ENCODE measurements at places on chromosomes 1 and 21.

- DNase-seq, result no peak
These were observed 124.7 kb downstream of the SYT2 start for GRCh38 chr1:202585590-202585933.

DNA sequence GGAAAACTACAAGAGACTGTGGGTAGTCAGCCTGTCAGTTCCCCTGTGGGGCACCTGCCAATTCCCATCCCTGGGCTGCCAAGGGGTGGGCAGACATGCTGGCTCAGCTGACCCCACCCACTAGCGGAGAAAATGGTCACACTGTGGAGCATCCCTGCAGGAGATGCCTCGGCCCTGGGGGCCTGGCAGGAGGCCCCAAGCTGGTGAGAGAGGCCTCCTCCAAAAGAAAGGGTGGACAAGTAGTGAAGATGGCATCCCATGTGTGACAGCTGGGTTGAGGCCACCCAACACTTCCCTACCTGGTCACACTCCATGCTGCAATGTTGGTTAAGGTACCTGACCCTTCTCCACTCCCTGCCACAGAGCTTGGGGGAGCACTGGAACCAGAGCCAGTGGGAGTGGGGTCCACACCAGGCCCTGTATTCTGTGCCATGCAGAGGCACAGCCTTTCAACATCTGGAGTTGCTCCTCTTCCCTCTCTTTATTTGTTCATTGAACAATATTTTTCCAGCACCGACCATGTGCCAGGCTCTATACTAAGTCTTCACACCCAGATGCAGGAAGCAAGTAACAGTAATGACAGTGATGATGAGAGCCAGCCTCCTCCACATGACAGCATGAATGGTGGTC lies 59.5 kb downstream of the KLHDC7A start:
- no peak for DNase-seq

DNA sequence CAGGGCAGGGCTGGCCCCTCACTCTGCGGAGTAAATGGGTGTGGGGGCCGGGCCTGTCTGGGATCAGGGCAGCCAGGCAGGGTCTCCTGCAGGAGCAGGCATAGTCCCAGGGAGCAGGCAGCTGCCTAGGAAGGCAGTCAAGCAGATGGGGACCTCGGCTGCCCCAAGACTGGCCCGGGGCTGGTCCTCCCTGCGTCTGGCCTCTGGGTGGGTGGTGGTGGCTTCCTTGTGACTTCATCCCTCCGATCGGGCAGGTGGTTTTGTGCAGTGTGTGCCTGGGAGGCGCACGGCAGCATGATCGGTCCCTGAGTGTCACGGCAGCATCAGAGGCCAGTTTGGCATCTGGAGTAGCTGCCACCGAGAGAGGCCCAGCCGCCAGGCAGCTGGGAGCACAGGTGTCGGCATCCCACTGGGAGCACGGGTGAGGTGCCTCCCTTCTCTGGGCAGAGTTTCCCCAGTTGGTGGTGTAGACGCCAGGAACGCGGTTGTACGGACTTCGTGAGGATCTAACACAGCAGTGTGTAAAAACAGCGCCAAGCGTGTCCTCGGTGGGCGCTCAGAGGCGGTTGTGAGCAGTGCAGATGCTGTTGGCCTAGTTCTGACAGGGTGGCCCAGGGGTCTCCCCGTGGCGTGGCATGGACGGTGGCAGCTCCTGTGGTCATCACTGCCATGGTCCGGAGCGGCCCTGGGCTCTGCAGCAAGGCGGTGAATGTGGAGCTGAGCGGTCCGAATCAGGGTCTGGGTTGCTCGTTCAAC lies 45.9 kb downstream of the PRKCZ start:
- DNase-seq, result no peak

DNA sequence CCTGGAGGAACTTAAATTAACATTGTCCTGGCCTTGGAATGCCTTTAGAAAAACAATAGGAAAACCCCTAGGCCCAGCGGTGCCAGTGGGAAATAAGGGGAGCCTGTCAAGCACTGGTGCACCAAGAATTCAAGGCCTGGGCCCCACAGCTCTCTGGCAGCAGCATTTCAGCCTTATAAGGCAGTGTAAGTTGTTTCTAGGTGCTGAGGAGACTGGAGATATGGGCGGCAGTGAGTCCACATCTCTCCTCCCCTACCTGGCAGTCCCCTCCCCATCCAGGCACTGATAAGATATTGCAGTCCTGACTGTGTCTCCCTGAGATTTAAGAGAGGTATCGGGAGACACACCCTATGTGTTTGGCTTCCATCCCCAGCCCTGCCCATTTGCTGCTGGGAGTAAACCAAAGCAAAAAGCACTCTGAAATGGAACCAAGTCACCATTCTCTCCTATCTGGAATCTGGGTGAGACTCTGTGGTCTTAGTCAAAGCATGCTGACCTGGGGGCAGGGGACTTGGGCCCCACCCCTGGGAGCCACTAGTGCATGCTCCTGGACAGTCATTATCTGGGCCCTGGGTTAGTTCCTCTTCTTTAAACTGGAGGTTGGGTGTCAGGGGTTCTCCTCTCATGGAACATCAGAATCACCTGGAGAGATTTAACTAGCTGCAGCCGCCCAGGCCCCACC lies 30.5 kb downstream of the DEGS1 start:
- DNase-seq, result peak; percentile 27

DNA sequence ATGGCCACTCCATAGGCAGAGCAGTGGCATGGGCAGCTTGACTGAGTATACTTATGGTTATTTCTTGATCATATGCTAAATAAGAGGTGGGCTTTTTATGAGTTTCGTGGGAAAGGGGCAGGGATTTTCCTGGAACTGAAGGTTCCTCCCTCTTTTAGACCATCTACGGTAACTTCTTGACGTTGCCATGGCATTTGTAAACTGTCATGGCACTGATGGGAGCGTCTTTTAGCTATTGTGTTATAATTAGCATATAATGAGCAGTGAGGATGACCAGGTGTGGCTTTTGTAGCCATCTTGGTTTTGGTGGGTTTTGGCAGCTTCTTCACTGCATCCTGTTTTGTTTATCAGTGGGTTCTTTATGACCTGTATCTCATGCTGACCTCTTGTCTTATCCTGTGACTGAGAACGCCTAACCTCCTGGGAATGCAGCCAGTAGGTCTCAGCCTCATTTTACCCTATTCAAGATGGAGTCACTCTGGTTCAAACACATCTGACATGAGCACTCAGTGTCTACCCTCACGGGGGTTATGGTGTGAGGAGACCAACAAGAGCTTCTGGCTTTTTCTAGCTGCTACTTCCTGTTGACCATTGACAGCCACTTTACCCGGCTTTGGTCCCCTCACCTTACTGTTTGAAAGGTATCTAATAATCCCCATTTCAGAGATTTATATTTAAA lies 71.7 kb downstream of the GALNT2 start:
- no peak for DNase-seq

GRCh38 chr1:204102739-204103430 lies 30.0 kb downstream of the SOX13 start:
- no peak for DNase-seq

GRCh38 chr1:241356519-241357365 lies at the start of gene RGS7:
TSS of gene RGS7 (minus strand) at chr1:241357205.
- DNase-seq, result peak; percentile 81

DNA sequence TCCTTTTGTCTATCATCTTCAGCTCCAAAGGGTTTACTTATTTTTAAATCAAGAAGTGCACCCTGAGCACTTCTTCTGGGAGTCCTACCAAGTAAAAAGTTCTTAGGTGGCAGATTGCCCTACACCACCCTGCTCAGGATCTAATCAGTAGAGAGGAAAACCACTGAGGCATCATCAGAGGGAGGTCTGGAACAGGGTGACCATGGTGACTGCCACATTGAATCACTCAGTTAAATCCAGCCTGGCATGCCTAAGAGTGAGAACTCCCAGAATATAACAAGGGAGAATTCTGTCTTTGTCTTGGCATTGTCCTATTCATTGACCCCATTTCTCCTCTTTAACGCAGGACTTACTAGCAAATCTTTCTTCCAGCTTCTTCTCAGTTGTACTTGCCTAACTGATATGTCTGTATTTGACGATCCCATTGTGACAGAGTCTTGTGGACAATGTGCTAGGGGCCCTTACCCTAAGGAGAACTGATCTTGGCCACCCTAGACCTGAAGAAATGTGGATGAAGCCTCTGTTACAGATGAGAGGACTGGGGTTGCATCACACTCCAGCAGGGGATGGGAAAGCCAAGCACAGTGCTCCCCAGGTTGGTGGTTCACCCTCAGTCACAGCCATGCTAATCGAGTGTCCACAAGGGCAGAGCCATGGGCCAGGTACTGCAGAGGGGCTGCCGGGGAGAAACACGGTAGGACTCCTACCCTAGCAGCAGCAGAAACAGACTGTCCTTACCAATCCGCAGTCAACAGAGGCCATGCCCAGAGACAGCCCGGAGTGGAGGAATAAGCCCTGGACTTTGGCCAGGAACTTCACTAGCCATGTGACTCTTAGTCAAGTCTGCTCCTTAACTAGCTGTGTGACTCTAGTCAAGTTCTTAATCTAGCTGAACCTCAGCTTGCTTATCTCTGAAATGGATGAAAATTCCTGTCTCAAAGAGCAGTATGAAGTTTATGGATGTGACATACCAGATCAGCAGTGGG lies 15.4 kb downstream of the PKP1 start:
- no peak for DNase-seq

DNA sequence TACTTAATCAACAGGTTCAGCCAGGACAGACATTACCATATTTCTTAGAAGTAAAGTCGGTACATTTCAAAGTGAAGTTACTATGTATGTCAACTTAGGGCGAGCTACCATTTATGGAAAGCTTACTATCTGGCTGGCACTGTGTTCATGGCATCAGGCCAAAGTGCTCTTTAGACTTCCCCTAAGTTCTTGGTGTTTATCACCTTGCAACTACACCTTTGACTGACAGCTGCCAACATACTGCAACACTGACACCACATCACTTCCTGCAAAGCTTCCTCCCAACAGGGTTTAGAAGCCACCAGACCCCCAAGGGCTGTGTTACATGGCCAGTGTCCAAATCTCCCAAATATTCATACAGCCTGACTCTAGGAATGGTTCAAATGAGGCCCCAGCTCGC lies 61.0 kb downstream of the TIAM1 start:
- DNase-seq, result no peak

GRCh38 chr1:111973150-111973790 lies 16.2 kb downstream of the KCND3 start:
- DNase-seq, result no peak

DNA sequence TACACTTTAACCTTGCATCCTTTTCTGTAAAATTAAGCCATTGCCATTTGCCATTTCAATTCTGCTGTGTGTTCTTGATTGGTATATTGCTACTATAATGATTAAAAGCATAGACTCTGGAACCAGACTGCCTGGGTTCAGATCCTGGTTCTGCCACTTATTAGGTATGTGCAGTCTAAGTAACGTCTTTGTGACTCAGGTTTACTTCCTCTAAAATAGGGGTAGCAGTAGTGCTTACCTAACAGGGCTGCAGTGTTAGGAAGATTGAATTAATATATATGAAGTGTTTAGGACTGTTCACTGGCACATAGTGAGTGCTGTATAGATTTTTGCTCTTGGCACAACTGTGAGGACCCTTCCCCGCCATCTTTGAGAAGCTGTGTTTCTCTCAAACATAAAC lies 4.4 kb downstream of the CDC42 start:
- no peak for DNase-seq

GRCh38 chr1:54600947-54601721 lies 22.2 kb downstream of the FAM151A start:
- no peak for DNase-seq

DNA sequence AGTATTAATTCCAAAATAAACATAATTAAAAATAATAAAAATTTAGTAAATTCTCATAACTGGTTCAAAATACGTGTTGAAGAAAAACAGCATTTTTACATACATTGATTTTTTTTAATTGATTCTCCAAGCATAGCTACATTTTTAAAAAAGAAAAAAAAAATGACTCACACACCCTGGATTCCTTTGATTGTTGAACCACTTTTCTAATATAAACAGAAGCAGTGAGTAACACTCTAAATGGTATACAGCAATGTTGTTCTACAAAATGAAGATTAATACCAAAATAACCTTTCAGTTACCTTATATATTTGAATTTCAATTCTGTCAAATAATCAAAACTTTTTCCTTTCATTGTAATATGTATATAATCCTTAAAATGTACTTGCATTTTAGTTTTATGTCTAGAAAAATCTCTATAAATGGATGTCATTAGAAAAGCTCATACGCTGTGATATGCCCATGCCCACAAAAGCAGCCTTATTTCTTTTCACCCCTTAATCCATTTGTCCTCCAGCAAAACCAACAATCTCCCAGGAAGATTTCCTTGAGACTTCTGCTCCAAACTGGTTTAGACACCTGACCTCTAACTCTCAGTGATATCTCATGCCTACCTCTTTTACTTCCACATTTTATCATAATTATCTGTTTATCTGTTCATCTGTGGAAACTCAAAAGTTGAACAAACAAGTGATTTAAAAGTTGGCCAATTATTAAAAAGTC lies 246.4 kb upstream of the NR5A2 start:
- peak; percentile 27 for DNase-seq

- no peak for DNase-seq
These were observed 4.4 kb downstream of the ATP5PB start for GRCh38 chr1:111453706-111454105.

GRCh38 chr1:31222176-31222575 lies 17.5 kb downstream of the NKAIN1 start:
- no peak for DNase-seq

DNA sequence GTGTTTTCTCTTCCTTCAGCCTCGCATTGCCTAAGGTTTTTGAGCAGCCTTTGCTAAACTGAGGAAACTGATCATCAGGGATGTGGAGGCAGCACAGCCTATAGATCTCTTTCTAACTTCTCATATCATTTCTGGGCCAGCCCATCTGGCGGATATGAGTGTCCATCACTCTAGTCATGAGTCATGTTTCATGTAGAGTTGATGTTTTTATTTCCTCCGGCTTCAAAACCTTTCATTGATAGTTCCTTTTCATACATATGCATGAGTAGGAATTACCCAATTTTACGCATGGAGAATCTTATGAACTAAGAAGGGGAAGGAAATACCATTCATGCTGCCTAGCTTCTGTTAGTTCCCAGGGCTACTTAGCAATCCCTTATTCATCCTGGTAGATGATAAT lies 66.3 kb downstream of the SPATA46 start:
- DNase-seq, result peak; percentile 75

DNA sequence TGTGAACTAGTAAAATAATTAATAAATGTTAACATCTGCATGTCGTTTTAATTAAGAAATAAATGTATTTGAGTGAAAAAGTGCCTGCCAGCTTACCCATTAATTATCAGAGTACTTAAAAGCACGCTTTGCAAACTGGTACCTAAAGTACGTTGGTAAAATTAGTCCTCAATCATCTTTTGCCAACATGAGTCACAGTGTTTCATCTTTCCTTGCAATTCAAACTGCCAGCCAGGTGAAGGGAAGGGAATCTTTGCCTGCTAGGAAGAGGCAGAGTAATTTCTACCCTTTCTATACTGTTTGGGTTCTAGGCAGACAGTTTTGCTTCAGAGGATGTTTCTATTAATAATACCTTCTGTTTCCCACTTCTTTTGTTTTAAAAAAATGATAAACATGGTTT lies 57.2 kb upstream of the CNIH3 start:
- no peak for DNase-seq
